ENCODE measurements at places on chromosomes 7 and 10. TPM values are rescaled to one million over a fixed set of nuclear protein-coding genes. Genes with fewer than 3 reads are reported as not detected.

The TEX36 gene
- total RNA-seq, result not detected

The C7orf57 gene
- total RNA-seq, result under 0.01 TPM

The AGAP5 gene
- total RNA-seq, result 4.0 TPM

The SEC61A2 gene
- 13.8 TPM for total RNA-seq

The GRID2IP gene
- not detected for total RNA-seq

The PDE6C gene
- total RNA-seq, result not detected
